ENCODE measurements at places on chromosomes 5 and 9.

GRCh38 chr9:5575000-5575399, 53.9 kb upstream of the RIC1 start:
- DNase-seq = no peak

DNA sequence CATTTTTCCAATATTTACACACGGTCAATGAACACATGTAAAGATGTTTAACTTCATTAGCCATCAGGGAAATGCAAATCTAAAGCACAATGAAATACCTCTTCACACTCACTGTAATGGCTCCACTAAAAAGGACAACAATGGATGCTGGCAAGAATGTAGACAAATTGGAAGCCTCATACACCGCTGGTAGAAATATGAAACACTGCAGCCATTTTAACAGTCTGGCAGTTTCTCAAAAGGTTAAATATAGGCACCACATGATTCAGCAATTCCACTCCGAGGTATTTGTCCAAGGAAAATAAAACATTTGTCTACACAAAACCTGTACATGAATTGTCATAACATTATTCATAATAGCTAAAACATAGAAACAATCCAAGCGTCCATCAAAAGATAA, 20.0 kb downstream of the RNF145 start:
- DNase-seq = no peak

DNA sequence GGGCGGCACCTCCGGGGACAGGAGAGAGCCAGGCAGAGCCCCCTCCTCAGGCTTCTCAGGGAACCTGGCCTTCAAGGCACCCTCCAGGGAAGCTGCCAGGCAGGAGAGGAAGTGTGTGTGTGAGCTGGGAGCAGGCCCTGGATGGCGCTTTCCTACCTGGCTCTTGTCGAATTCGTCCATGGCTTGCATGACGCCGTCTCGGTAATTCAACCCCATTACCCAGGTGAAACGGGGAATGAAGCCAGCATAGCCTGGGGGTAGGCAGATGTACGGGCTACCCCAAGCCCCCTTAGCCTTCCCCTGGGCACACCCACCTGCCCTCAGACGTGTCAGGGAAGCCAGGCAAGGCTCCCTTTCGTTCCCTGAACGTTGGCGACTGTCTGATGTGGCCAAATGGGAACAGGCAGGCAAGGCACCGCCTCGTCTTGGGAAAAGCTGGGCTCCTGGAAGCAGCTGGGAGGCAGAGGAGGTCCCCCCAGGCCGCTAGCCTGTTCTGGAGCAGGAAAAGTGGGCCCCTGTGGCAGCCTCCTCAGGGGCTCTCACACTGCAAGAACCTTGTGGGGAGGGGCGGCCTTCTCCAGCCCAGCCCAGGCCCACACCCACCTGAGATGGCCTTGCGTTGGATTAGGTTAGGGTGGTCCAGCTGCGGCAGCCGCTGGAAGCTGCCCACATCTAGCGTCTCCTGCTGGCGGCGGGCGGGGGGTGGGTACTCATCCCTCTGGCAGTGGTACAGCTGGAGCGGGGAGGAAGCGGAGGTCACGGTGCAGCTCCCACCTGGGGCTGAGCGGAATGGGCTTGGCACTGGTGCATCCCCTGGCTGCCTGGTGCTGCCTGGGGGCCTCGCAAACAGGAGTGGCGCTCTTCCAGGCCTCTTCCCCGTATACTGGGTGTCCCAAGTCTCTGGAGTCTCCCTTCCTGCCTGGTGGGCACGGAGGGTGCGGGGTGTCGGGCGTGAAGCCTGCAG, 3.7 kb downstream of the TUBB4B start:
- DNase-seq = no peak

DNA sequence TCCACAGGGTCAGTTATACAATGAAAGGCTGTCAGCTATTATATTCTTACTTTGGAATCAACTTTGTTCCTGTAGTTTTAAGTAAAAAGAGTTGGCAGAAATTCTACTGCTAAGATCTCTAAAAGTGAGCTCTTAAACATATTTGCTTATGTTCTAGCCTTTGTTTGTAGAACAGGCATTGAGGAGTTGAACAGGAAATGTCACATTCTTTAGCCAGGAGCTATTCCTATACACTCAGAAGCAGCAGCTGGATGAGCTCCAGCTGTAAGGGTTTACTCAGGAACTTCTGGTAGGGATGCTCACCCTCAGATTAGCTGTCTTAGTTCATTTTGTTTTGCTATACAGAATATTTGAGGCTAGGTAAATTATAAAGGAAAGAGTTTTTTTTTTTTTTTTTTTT, 22.4 kb upstream of the SPINK14 start:
- no peak for DNase-seq

- no peak for DNase-seq
Observed at GRCh38 chr5:14267991-14268708, 125.0 kb downstream of the TRIO start.

GRCh38 chr5:159340511-159340910, 10.2 kb upstream of the IL12B start:
- DNase-seq = no peak

DNA sequence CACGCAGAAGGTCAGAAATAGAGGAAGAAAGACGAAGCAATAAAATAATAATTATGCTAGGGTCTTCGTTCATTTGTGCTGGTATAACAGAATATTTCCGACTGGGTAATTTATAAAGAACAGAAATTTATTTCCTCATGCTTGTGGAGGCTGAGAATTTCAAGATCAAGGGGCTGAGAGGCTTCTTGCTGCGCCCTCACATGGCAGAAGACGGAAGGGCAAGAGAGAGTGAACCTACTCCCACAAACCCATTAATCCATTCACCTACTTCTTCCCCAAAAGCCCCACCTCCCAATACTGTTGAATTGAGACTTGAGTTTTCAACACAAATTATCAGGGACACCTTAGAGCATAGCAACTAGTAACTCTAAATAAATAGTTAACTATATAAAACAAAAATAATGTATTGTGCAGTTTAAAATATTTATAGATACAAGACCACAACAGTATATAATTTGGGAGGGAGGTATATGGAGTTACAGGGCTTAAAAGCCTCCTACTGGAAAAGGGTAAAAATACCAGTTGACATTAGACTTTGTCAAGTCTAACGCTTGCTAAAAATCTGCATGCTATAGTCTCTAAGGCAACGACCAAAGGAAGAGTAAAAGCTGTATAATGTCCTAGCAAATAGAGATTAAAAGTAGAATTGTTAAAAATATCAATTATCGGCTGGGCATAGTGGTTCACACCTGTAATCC, 40.3 kb upstream of the NAA35 start:
- no peak for DNase-seq

GRCh38 chr9:6007770-6008168, 7.7 kb downstream of the RANBP6 start:
- DNase-seq = no peak

DNA sequence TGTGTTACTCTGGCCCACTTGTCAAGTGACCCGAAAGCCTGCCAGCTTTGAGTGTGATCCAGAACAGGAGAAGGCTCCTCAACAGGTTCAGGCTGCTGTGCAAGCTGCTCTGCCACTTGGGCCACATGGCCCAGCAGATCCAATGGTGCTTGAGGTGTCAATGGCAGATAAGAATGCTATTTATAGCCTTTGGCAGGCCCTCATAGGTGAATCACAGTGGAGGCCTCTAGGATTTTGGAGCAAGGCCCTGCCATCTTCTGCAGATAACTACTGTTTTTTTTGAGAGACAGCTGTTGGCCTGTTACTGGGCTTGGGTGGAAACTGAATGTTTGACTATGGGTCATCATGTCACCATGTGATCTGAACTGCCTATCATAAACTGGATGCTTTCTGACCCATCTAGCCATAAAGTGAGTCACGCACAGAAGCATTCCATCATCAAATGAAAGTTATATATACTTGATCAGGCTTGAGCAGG, 180.8 kb downstream of the CARTPT start:
- no peak for DNase-seq

DNA sequence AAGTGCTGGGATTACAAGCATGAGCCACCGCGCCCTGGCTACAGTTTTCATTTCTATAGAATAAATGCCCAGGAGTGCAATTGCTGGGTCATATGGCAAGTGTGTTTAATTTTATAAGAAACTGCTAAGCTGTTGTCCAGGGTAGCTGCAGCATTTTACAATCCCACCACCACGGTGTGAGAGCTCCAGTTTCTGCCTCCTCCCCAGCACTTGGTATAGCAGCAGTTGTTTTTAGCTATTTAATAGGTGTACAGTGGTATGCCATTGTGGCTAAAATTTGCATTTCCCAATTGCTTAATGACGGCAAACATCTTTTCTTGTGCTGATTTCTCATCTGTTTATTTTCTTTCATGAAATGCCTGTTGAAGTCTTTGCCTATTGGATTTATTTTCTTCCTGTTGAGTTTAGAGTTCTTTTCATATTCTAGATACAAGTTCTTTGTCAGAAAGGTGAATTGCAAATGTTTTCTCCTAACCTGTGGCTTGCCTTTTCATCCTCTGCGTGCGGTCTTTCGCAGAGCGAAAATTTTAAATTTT, 100.3 kb downstream of the NDFIP1 start:
- no peak for DNase-seq

DNA sequence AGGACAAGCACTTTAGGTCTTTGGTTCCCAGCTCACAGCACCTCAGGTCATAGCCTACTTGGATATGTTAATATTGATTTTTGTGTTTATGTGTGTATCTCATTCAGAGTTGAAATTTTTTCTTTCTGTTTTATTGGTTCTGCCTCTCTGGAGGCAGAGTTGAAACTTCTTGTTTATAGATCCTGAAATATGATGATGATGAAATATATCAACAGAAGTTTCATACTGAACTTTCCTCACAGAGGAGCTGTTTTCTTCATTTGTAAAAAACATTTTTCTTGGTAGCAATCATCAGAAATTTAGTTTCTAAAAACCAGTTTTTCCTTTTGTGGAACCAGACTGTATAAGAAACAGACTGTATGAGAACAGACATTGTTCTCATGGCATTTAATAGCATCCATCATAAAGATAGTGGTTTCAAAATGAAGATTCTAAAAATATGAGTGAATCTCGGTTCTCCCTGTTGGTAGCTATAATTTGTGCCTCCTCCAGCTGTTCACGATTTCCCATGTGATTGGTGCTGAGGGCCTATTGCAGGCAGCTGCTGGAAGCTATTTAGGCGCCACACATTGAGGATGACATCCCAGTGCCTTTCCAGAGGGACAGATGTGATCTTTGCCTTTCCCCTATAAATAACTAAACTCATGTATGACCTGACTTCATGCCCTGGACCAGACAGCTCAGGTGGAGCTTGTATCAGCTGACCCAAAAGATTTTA, 39.5 kb upstream of the CFAP157 start:
- no peak for DNase-seq

GRCh38 chr9:81717747-81718077, 28.4 kb upstream of the TLE1 start:
- DNase-seq = no peak

Measured in HFF-Myc (cell line).